ENCODE measurements at places on chromosomes 11 and 22. TPM values are rescaled to one million over a fixed set of nuclear protein-coding genes. Genes with fewer than 3 reads are reported as not detected.

GRCh38 chr11:64178203-64178602, 7.8 kb upstream of the STIP1 start:
- H3K4me3 ChIP-seq, result no peak overlapping the region
- H3K4me1 ChIP-seq, result peaks cover 23% of the 10 kb centered on the region
- no peaks in the 10 kb centered on the region for H3K27me3 ChIP-seq
- H3K27ac ChIP-seq, result no peak overlapping the region
- DNase-seq, result no peak
- peaks cover 1% of the 10 kb centered on the region for H3K36me3 ChIP-seq

DNA sequence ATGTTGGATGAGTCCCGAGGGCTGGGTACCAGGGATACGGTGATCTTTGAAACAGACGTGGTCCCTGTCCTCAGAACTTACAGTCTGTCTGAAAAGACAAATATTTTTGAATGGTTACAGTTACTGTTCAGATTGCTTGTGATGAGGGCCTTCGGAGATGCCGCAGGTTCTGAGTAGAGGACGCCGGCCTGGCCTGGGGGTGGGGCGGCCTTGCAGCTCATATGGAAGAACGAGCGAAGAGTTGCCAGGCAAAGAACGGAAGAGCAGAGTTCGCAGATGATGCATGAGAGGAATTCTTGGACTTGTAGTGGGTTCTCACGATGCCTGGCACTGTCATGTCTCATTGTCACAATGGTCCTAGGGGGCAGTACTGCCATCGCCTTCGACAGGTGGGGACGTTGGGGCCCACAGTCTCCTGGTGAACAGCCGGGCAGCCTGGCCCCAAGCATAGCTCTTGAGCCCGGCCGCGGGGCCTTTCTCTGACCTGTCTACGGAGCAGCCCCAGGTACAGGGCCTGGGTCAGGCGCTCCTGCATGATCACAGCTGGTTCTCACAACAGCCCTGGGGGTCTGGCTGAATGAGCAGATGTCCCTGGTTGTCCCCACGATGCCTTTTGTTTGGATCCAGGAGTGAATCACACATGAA, 60.9 kb upstream of the PARVG start:
- DNase-seq, result no peak
- no peak overlapping the region for H3K4me3 ChIP-seq
- no peaks in the 10 kb centered on the region for H3K36me3 ChIP-seq
- H3K27me3 ChIP-seq, result no peaks in the 10 kb centered on the region
- no peak overlapping the region for H3K27ac ChIP-seq

- DNase-seq, result no peak
- no peak overlapping the region for H3K4me3 ChIP-seq
- H3K36me3 ChIP-seq, result no peaks in the 10 kb centered on the region
- H3K27me3 ChIP-seq, result no peaks in the 10 kb centered on the region
- no peak overlapping the region for H3K27ac ChIP-seq
These were observed 83.9 kb downstream of the LDLRAD3 start for GRCh38 chr11:36027731-36028130.

DNA sequence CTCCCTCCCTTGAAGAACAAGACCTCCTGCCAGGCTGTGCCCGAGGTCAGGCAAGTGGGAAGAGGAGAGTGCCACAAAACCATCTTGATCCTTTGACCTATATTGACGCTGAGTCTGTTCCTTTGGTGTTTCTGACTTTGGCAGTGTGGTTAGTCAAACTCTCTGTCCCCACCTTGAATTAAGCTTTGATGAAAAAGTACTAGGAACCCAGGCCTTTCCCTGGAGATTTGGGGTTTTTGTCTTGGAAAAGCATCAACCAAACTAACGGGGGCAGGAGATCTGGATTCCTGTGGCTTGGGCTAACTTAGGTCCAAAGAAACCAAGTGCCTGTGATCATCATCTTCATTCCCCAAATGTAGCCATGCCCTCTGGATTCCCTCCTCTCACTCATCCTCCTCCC, 40.4 kb downstream of the ARFGAP2 start:
- H3K4me3 ChIP-seq, result no peak overlapping the region
- H3K36me3 ChIP-seq, result no peaks in the 10 kb centered on the region
- peaks cover 6% of the 10 kb centered on the region for H3K4me1 ChIP-seq
- no peak overlapping the region for H3K27ac ChIP-seq
- no peaks in the 10 kb centered on the region for H3K27me3 ChIP-seq
- DNase-seq, result no peak

DNA sequence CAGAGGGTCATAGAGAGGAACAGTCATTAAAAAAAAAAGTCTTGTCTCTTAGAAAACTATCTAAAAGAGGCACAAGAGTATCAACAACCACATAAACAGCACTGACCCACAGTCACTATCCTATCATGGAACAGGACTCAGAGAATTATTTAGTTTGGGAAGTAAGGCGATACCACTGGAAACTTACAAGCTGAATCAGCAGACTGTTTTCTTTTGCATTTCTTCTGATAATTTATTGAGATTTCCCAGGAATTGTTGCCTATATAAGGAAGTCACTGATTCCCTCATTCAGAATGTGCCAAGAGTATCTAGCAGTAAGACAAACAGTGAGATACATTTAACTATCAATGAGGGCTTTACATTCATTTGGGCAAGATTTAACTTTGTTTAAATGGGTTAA, 304.1 kb downstream of the GUCY1A2 start:
- DNase-seq, result no peak
- no peaks in the 10 kb centered on the region for H3K27me3 ChIP-seq

- no peaks in the 10 kb centered on the region for H3K36me3 ChIP-seq
- peaks cover 28% of the 10 kb centered on the region for H3K27me3 ChIP-seq
- no peak overlapping the region for H3K27ac ChIP-seq
These were observed 60.9 kb downstream of the ST14 start for GRCh38 chr11:130220311-130221035.

DNA sequence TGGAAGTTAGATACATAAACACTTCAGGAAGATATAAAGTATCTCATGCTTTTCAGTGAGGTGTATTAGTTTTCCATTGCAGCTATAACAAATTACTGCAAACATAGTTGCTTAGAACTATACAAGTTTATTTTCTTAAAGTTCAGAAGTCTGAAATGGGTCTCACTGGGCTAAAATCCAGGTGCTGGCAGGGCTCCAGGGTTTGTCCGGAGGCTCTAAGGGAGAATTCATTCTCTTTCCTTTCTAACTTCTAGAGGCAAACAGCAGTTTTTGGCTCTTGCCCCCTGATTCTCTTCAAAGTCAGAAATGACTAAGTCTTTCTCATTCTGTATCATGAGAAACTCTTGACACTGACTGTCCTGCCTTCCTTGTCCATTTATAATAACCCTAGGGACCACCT, 138.8 kb downstream of the AASDHPPT start:
- H3K27me3 ChIP-seq, result no peaks in the 10 kb centered on the region
- DNase-seq, result no peak
- H3K27ac ChIP-seq, result no peak overlapping the region
- no peaks in the 10 kb centered on the region for H3K4me1 ChIP-seq
- no peaks in the 10 kb centered on the region for H3K36me3 ChIP-seq

- no peak overlapping the region for H3K4me3 ChIP-seq
- no peak for DNase-seq
- no peaks in the 10 kb centered on the region for H3K4me1 ChIP-seq
- H3K36me3 ChIP-seq, result no peaks in the 10 kb centered on the region
These were observed 70.5 kb downstream of the PKNOX2 start for GRCh38 chr11:125235071-125235471.

GRCh38 chr11:131070365-131070764, 154.1 kb upstream of the SNX19 start:
- no peak for DNase-seq
- no peaks in the 10 kb centered on the region for H3K4me1 ChIP-seq
- H3K36me3 ChIP-seq, result no peaks in the 10 kb centered on the region
- no peaks in the 10 kb centered on the region for H3K27me3 ChIP-seq

Gene CREBZF
- total RNA-seq, result 40.5 TPM

Gene LAYN
- total RNA-seq, result not detected

Gene SCGB1C1
- total RNA-seq, result not detected

Gene PANX3
- 0.42 TPM for total RNA-seq

Measured in K562 (cell line).